Upper lobe of left lung (tissue), 6 donors: ENCODE measurements at places on chromosomes 5 and 9.

- H3K4me3 ChIP-seq: no peak overlapping the region
- no peak overlapping the region for H3K27ac ChIP-seq
- H3K4me1 ChIP-seq: no peaks in the 10 kb centered on the region
- H3K36me3 ChIP-seq: no peaks in the 10 kb centered on the region
- no peak for DNase-seq
Measured at GRCh38 chr5:109900911-109901627, 211.3 kb downstream of the MAN2A1 start.

- DNase-seq: no peak
- no peak overlapping the region for H3K4me3 ChIP-seq
- H3K27me3 ChIP-seq: peaks cover 3% of the 10 kb centered on the region
- no peaks in the 10 kb centered on the region for H3K36me3 ChIP-seq
- no peak overlapping the region for H3K27ac ChIP-seq
Measured at GRCh38 chr5:175735701-175736100, 77.8 kb downstream of the HRH2 start.

DNA sequence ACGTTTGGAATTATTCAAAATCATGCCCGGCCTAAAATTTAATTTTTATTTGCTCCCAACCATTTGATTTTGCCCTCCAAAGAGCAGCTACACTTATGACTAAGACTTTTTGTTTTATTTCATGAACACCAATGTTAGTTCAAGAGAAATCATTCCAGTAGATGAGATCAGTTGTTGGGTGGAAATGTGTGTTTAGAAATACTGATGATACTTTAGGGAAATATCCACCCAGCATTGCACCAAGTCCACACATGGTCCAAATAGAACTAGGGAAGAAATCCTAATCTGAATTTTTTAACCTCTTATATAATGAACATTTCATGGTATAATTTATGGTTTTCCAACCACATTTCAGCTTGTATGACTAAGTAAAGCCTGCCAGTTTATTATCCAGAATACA lies 28.3 kb upstream of the GOLPH3 start:
- no peaks in the 10 kb centered on the region for H3K27me3 ChIP-seq
- H3K27ac ChIP-seq: no peak overlapping the region
- DNase-seq: no peak
- no peak overlapping the region for H3K4me3 ChIP-seq
- peaks cover 8% of the 10 kb centered on the region for H3K4me1 ChIP-seq

DNA sequence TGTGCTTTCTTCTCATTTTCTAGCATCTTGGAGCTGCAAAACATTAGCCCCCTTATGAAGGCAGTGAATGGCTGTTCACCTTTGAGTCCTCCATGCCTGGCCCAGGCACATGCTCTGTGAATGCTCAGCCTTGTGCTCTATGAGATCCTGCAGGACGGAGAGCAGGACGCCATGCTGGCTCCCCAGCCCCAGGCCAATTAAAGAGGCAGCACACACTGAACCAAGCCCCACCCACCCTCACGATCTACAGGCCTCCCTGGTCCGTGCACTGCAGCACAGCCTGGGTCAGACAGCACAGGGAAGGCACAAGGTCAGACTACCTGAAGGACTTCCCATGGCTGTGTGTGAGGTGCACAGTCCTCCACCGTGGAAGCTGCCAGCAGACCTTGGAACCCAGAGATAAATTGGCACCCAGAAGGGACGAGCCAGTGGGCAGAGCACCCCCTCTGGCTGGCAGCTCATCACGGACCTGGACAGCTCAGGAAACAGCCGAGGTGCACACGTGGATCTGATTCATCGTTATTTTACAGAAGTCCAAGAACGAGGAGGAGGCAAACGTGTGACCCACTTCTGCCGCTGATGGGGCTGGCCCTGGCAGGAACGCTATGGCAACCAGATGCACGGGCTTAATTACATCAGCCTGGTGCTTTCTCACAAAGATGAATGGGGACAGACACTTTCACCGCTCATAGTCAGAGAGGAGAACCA lies 59.5 kb downstream of the OLFM1 start:
- no peak overlapping the region for H3K27ac ChIP-seq
- H3K4me1 ChIP-seq: no peaks in the 10 kb centered on the region
- no peak overlapping the region for H3K4me3 ChIP-seq
- H3K36me3 ChIP-seq: no peaks in the 10 kb centered on the region
- no peaks in the 10 kb centered on the region for H3K27me3 ChIP-seq
